ENCODE measurements at places on chromosomes 4 and X.

GRCh38 chr4:75031775-75032174, 98.9 kb downstream of the PARM1 start:
- DNase-seq: no peak

- DNase-seq: no peak
Observed at GRCh38 chr4:117634716-117635115, 399.6 kb upstream of the NDST3 start.

GRCh38 chrX:77918568-77918967, 8.1 kb downstream of the ATP7A start:
- DNase-seq: no peak

GRCh38 chr4:102761296-102761701, 531 bp upstream of the MANBA start:
- DNase-seq: peak; percentile 70

- no peak for DNase-seq
Observed at GRCh38 chrX:68422478-68422877, 10.8 kb downstream of the OPHN1 start.

DNA sequence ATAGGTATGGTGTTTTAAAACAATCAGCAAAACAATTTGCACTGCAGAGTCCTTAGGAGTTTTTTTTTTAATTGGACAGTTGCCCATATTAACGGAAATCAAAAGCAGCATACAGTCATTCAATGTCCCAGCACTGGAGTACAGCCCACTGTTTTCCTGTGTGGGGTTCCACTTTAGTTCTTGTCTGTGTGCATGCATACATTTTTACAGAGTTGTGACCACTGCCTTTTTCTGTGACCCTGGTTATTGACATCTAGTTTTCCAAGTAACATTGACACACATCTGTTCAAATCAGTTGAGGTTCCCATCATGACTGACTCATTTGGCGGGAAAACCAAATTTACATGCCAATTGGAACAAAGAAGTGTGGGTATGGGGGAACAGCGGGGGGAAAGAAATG, 83.3 kb downstream of the HPRT1 start:
- no peak for DNase-seq

- no peak for DNase-seq
Observed at GRCh38 chr4:147741190-147741788, 9.4 kb downstream of the ARHGAP10 start.

GRCh38 chr4:74715706-74716435, 78.5 kb downstream of the BTC start:
- no peak for DNase-seq

DNA sequence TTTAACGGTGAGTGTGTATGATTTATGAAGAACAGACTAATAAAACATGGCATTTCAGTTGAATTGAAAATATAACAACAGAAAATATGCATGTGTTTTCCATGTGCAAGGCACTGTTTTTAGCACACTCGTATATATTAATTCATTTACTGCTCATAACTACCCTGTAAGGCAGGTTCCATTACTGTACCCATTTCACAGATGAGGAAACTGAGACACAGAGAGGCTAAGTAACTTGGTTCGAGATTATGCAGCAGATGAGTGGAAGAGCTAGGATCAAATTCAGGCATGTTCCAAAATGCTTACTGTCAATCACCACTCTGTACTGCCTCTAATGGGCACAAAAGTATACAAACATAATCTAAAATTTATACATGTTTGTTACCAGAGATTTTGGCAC, 20.4 kb downstream of the MBNL3 start:
- no peak for DNase-seq

- DNase-seq: peak; percentile 25
Observed at GRCh38 chr4:139692309-139693012, 26.8 kb downstream of the MGST2 start.

GRCh38 chr4:168847771-168848502, 162.1 kb downstream of the CBR4 start:
- no peak for DNase-seq

GRCh38 chr4:112371361-112371760, 74.2 kb downstream of the ALPK1 start:
- no peak for DNase-seq

DNA sequence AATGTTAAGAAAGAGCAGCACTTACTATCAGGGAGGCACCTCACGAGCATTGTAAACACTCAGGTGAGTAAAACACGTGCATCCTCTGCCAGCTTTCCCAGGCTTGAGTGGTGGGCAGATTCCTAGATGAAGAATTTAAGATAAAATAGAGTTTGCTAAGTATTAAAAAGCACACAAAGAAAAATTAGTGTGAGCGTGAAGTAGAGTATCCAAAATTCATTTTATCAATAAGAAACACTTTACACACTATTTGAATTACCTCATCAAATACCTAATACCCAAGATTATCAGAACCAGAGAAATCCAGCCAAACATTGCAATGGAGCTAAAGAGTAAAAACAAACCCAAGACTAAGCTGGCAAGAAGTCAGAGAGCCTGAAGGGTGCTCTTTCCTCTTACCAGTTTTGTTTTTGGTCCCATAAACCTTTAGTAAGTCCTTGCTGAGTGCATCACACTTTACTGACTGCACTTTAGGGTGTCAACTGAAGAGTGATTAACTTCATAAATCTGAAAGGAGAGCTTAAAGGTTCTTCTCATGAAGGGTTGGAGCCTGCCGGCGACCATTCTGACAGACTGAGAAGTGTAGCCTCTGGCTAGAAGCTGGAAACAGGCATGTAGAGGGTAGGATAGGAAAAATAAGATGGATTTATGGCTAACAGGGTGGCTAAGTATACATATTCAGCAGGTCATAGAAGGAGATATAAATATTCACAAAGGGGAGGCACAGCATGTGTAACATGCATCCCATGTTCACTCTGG, 151.1 kb downstream of the SLC7A11 start:
- DNase-seq: peak; percentile 61

DNA sequence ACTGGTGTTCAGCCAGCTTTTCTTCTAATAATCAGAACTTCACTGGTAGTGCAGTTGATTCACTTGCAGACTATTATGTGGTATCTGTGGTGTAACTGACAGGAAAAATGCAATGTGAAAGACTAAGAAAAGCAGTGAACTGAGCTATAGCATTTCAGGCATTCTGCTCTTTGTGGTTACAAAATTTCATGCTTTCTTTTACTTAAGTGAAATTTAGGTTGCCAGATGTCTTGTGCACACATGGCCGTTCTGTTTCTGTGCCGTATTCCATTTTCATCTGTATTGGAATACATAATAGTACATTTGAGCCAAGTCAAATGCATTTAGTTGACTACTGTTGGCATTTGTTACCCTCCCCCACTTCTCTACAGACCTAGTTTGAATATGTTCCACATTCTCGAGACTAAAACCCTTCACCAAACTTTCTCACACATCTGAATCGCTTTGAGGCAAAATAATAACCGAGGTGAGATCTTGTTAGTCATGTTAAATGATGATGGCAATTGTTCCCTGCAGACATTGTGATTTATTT, 8.2 kb downstream of the RTL3 start:
- no peak for DNase-seq

DNA sequence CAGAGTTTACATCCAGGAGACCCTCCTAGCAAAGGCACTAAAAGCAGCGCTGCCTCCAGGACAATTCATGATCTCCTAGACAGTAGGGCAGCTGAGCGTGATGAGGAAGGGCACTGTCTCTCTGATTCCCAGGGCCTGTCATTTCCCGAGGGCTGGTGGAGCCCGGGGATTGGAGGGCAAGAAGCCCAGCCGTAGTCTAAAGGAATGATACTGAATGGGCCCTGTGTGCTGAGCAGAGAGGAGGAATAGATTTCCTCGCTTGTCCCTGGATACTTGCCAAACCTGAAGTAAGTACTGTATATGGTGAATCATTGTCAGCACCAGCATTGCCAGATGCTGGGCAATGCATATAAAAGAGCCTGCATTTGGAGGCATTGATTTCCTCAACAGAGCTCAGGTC, 88.0 kb upstream of the SLITRK2 start:
- no peak for DNase-seq
